Stimulated activated CD4-positive, alpha-beta T cell treated with anti-CD3 and anti-CD28 coated beads, Interleukin-15, amount 100 ng/mL, for 1 hour (primary cell): ENCODE measurements at places on chromosomes 5 and 9.

DNA sequence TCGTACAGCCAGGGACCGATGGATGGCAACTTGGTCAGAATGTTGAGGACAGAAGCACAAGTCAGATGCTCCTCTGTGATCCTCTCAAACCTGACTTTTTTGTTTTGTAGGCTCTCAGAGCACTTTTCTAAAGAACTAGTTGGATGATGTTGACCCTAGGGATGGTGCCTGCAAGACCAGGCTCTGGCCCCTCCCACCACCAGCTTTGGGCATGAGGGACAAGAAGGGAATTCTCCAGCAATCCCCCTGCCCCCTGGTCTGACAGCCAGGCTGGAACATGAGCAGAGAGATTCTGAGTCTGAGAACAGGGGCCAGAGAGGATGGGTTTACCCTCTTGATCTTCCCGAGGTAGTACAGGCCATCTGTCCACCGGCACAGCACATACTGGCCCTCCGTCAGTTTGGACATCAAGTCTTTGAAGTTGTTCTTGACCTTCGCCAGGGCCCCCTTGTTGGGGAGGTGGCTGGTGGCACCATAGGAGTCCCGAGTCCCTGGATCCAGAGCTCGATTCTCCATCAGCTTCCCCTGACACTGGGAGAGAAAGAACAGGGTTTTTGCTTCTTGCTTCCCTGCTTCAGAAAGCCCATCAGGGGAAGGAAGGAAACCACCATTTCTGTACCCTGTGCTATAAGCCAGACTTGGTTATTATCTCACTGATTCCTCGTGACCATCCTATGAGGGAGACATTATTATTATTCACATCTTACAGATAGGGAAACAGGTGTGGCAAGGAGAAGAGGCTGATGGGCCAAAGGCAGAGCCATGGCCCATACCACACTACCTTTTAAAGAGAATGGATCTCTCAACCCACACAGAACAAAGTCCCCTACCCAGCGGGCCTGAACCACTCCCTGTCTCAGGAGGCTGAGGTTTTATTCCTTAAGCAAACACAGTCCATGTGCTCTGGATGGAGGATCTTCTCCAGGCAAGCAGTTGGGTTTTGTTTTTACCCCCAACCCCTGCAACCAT, 2.5 kb downstream of the PHF19 start:
- DNase-seq, result no peak

GRCh38 chr9:86353655-86354010, 577 bp downstream of the TUT7 start:
- DNase-seq, result no peak

DNA sequence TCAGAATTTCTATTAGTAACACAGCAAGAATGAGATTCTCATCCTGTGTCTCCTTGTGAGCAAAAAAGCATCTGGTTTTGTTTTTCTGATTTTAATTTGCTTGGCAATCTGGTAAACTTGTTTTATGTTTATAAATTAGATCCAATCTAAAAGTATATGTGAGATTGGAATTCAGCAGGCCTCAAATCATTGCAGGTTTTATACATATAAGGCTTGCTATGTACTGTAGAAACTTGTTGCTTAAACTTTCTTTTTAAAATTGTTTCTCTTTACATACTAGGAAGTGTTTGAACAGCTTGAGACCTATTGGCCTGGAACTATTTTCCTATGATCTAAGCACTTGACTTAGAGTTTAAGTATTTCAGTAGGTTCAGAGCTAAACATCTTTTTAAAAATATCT, 1037.8 kb downstream of the NR2F1-AS1 start:
- no peak for DNase-seq

DNA sequence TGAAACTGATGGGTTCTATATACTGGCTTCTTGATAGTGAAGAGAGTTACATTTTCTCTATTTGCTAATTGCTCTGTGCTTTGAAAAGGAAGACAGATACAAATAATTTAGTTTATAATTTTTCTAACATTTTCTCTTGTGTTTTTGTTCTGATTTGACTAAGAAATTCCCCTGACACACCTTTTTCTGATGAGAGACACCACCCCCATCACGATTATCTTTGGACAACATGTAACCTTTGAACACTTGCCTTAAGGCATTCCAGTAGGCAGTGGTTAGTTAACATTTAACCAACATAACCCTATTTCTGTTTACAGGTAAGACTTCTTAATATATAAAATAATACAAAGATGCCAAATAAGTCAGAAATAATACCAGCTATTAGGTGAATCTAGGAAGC, 4.1 kb upstream of the PTBP3 start:
- DNase-seq, result no peak

DNA sequence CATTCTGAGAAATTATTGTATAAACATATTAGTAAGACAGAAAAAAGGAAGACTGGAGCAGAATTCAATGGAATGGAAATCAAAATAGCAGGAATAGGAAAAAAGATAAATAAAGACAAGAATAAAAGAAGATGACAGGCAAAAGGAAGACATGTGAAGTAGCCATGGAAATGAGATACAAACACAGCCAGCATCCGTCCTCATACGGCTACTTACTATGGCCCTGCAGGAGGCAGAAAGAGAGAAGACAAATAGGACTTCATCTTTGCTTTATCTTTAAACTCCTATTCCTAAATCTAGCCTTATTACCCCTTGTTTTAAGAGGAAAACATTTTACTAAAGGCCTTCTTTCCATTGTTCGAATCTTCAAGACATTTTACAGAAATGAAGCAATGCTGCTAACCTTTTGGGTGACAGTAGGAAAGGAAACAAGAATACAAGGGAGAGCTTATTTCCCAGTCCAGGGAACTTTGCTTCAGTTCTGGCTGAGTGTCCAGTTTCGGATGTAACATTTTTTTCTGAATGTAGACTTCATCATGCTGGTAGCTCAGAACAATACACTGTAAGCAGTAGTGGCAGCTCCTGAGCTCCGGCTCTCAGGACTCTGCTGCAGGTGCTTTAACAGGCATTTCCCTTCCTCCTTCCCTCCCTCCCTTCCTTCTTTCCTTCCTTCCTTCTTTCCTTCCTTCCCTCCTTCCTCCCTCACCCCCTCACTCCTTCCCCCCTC, 106.4 kb upstream of the SLC12A2 start:
- DNase-seq, result no peak

GRCh38 chr9:91560301-91560700, 136.7 kb upstream of the NFIL3 start:
- DNase-seq, result no peak

DNA sequence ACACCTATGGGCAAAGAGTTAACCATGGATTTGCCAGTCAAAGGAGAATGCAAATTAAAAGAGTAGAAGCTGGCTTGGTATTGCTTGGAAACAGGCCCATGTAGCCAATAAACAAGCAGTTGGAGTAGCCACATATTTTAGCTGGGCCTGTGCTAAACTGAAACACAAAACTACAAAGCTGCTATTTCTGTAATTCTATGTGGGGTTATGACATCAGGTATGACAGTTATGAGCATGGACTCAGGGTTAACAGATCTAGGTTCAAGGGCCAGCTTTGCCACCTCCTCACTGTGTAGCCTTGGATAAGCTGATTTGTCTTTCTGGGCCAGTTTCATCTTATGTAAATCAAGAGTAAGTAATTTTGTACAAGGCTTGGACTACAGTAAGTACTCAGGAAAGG, 142.7 kb downstream of the PIP5K1B start:
- no peak for DNase-seq

DNA sequence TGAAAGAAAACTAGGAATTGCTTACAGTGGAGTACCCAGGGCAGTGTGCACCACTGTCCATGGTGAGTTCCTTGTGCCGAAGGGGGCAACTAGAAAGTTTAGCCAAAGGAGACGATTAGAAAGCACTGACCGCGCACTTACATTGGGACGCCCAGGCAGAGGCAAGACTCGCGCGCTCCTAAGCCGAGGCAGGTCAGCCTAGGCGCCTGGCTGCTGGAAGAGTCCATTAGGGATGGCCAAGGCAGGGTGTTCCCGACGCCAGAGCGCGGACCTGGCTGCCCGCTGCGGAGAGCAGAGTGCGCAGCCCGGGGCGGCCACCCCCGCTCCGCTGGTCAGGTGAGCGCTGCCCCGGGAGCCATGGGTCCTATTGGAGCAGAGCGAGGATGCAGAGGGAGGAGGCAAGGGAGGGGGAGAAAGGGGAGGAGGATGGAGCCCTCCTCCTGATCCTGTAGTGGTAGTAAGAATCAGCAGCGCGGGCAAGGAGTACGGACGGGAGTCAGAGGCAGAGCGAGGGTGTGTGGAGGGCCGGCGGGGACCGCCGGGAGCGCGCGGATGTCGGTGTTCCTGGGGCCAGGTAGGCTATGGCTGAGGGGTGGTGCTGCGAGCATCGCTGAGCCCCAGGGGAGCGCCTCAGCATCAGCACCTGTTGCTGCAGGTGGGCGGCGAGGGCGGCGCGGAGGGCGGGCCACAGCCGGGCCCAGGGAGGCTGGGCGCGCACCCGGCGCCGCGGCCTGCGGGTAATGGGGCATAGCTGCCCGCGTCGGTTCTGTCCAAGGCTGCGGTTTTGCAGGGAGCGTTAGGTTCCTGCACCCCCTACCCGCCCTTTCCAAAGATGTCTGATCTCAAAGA, at the start of gene ADGRV1:
ADGRV1 (plus strand) TSS at position 454 of the 849 bp plus-strand sequence; CDS start at position 553, 99 bp downstream.
- DNase-seq, result no peak

DNA sequence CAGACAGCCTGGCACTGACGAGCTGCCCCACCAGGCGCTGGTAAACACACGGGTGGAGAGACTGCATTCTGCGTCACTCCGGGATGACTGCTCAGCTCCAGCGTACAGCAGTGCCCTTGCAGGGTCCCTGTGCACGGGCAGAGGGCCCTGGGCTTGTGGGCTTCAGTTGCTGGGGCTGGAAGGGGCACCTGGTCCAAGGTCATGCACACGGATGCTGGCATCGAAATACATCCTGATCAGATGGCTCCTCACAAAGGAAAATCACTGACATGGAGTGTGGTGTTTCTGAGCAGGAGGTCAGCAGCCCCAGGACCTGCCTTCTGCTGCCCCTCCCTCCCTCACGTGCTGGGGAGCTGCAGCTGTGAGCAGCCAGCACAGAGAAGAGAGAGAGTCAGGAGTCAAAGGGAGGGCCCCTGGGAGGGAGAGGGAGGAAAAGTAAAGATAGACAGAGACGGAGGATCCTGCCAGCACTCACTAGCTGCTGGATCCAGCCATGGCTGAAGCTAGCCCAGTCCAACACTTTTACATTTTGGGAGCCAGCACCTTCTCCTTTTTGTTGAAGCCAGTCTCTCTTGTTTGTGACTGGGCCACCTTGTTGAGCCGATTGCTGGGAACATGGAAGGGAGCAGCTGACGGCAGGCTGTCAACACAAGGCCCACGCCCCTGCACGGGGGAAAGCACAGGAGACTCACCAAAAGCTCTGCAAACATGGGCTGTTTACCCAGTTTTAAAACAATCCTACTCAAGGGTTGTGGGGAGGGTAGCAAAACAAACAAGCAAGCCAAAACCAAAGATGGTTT, 166.5 kb upstream of the PHYKPL start:
- no peak for DNase-seq

DNA sequence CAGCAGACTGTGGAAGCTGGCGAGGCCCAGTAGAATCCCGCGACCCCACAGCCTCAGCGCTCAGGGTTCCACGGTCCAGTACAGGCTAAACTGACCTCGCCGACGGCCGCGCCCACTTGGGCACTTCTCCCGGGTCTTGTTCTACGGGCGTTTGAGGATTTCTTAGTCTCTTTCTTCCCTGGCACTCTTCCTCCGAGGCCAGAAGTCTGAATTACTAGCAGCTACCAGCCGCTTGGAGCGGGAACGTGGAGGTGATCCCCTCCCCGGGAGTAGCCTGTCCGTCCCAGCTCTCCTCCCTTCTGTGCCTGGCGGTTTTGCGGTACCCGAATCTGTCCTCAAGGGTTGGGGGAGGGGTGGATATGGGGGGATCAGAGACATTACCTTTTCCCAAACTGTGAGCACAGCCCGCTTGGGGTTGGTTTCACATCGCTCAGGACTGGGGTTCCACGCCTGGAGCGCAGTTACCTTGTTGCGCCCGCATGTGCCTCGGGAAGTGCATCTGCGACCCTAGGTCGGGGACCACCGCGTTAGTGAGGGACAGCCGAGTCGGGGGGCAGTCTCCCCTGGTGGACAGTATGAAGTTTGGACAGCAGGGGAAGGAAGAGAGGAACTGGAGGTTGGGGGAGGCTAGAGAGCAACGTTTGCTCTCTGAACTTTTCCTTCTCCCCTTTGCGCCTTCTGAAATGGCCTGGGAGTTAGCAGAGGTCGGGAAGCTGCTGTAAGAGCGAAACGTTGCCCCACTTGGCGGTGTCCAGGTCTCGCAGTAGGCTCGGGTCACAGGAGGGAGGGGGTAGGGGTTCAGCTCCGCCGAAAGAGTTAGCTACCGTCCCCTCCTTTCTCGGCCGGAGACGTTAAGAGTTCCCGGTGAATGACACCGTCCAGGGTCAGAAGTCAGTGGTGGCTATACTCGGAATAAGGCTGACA, 190.8 kb downstream of the MEF2C start:
- DNase-seq, result no peak

GRCh38 chr5:76278261-76278789, 124.8 kb upstream of the IQGAP2 start:
- DNase-seq, result no peak

GRCh38 chr9:103530934-103531333, 535.8 kb downstream of the CYLC2 start:
- DNase-seq, result no peak

- no peak for DNase-seq
These were observed 356.4 kb downstream of the EFNA5 start for GRCh38 chr5:107314330-107314729.

DNA sequence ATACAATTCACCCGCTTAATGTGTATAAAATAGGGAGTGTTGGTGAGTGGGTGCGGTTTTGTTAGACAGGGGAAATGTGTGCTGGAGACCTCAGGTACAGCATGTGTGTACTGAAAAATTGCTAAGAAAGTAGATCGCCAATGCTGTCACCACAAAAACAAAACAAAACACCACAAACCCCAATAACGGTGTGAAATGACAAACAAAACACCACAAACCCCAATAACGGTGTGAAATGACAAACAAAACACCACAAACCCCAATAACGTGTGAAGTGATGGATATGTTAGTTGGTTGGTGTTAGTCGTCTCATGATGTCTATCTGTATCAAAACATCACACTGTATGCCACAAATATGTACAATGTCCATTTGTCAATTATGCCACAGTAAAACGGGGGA, 14.2 kb upstream of the GFPT2 start:
- no peak for DNase-seq

DNA sequence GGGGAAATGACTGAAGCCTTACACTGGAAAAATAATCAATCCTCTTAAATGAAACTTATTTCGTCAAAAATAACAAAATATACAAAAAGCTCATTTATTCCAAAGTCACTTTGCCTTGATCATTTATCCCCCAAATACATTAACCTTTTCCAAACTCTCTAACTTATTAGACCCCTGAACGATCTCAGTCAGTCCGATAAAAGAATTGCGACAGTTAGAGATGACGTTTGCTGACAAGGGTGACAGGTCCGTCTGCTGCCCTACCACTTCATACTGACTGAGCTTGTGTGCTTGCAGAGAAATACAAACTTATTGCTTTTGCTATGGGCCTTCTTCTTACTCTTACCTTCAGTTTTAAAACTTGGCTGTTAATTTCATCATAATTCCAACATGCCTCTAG, 169.7 kb downstream of the ZDHHC21 start:
- DNase-seq, result no peak

- DNase-seq, result no peak
These were observed 56.1 kb downstream of the CHD1 start for GRCh38 chr5:98872674-98873073.
